ENCODE measurements at places on chromosomes 12 and 14. TPM values are rescaled to one million over a fixed set of nuclear protein-coding genes. Genes with fewer than 3 reads are reported as not detected.

COL2A1 gene
- total RNA-seq = 0.72 TPM

KLRD1 gene
- total RNA-seq = not detected

AQP6 gene
- total RNA-seq = 0.47 TPM

SFSWAP gene
- 22.1 TPM for total RNA-seq

MYBPC1 gene
- not detected for total RNA-seq

SRRM4 gene
- total RNA-seq = not detected

FGD6 gene
- total RNA-seq = 31.1 TPM

VRTN gene
- total RNA-seq = not detected

RFX4 gene
- total RNA-seq = not detected

AGAP2 gene
- 0.80 TPM for total RNA-seq

ZC2HC1C gene
- not detected for total RNA-seq

PTGDR gene
- total RNA-seq = not detected

PLEKHG7 gene
- total RNA-seq = not detected
